COLO829 (cell line): ENCODE measurements at places on chromosomes 7 and 10.

- no peak for DNase-seq
These were observed 5.8 kb downstream of the IKZF1 start for GRCh38 chr7:50310361-50310760.

DNA sequence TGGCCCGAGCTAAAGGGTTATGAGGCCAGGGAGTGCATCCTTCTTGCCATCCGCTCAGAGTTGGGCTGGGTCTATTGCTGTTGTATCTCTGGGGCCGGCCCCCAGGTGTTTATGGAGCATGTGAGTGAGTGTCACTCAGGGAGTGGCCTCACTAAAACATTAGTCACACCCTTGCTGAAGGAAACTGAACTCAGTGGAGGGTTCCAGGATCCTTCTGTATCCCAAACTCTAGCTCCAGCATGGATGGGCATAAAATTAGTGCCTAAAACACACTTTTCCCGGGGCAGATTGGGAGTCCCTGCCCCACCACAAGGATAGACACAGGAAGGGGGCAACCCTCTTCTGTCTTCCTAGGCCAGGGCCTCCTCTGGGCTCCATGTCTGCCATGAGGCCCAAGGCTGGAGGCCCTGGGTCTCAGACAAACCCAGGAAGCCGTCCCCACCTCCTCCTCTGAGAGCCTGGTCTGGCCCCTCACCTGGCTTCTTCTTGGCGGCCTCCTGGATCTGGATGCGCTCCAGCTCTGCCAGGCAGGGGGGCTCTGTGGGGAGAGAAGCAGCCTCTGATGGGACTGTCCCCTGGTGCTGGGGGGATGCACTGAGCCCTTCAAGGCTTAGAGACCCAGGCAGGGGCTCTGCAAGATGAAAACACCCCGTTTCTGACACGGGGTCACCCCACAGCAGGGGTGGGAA is 24.5 kb downstream of the SPOCK2 start:
- DNase-seq, result no peak

GRCh38 chr7:135801045-135801693 is 52.6 kb upstream of the FAM180A start:
- peak; percentile 97 for DNase-seq

DNA sequence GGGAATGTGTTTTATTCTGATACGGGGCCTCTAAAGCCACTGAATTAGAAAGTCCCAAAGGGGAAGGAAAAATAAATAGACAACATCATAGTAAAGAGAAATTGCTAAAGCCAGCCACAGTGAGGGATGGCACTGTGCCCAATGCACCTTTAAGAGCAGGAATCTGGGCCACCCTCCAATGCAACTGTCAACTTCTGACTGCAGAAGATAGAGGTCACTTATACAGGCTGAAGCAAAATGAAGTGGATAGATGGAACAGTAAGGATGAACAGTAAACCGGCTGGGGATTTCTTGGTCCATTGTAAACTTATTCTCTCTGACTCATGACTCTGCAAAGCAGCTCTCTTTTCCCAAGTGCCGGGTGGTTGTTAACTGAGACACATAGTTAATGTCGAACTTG is 54.0 kb upstream of the KCNIP2 start:
- no peak for DNase-seq

DNA sequence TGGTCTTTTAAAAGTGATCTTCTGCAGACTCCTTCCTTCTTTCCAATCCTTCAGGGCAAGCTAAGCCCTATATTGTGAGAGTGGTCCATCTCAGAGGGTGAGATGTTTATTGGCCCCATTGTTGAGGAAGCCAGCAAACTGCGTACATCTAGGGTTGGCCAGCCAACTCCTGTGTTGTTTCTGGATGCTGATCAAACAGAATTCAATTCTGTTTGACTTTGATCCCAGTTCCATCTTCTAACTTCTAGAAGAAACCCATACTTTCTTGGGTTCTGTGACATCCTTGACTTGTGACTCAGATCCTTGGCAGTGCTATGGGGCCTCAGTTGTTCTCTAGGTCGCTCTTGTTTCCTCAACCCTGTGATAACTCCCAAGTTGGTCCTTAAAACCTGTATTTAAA is 116.2 kb downstream of the LSMEM1 start:
- no peak for DNase-seq

GRCh38 chr7:43572516-43573049 is 10.3 kb upstream of the STK17A start:
- DNase-seq, result no peak
